ENCODE measurements at places on chromosomes 12 and 14.

GRCh38 chr12:128047266-128048060 is 219.5 kb upstream of the TMEM132C start:
- no peak for DNase-seq

- DNase-seq, result no peak
Observed at GRCh38 chr14:92800525-92800924, 6.4 kb downstream of the GOLGA5 start.

- DNase-seq, result no peak
Observed at GRCh38 chr14:99435327-99435726, 45.3 kb downstream of the SETD3 start.

DNA sequence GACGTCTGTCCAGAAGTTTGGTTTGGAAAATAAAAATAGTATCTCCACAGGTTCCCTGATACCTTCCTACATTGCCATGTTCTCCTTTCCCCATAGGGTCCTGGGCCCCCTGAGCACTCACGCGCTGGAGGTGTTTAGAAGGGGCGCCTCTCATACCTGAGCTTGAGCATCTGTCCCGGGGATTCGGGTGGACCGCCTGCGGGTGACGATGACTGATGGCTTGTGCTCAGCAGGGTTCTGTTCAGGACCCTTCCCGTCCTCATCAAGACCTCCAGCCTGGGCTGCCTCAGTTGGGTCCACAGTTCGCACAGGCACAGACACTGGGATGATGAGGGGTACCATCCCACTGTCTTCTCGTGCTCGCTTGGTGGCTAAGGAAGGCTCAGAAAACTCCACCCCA is 22.7 kb upstream of the PNMA1 start:
- no peak for DNase-seq

GRCh38 chr12:58540480-58541299 is 379.6 kb downstream of the LRIG3 start:
- DNase-seq, result peak; percentile 77

Data from non-pigmented ciliary epithelial cell (primary cell).